ENCODE measurements at places on chromosomes 4 and X.

DNA sequence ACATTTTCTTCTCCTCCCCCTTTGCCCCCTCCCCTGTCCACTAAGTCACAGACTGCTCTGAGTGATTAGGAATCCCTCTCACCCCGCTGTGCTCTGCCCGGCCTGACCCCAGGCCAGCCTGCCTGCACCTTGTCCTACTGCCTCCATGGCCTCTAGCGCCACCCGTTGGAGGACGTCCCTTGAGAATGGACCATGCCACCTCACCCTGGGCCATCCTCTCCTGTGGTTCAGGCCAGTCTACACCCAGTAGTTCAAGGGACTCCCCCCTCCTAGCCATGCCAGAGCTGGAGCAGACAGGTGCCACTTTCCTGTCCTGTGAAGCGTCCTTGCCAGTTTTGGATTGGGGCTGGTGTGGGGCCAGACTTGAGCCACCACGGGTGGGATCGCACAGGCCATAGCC, 9.7 kb upstream of the IRAK1 start:
- no peak for DNase-seq

- no peak for DNase-seq
Observed at GRCh38 chr4:140626661-140627376, 58.1 kb upstream of the UCP1 start.

- no peak for DNase-seq
Observed at GRCh38 chrX:55008571-55009358, 8.6 kb downstream of the APEX2 start.

DNA sequence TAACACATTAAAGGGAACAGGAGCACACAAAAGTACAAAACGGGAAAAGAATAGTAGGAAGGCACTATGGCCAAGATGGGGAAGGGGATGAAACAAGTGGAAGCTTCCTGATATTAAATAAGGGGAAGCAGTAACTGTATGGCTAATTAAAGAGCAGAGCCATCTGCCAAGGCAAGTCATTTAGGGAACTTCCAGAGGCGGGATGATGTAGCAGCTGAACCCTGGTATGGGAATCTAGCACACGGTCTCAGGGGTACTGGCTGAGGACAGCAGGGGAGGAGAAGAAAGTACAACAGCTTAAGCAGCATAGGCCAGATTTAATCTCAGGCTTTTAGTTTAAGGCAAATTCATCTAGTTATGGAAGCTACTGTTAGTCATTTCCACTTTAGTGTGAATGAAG, 59.1 kb downstream of the IGFBP7 start:
- DNase-seq, result no peak

- no peak for DNase-seq
Observed at GRCh38 chr4:98170035-98170434, 26.8 kb upstream of the STPG2 start.

DNA sequence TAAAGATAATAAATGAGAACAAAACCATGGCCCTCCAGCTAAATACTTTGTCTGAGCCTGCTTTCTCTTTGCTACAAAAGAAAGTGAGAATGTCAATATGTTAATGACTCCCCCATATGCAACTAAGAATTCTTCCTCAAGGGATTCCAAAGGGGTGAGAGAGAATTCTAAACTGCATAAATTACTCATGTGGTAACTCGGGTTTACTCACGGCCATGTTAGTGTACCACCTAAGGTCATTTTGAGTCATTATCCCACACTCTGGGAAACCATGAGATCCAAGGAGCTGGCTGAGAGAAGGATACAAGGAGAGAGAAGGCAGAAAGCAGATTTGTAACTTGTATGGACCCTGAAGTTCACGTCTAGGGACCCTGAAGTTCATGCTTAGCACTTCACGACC, 190.3 kb downstream of the DHX15 start:
- DNase-seq, result peak; percentile 43

GRCh38 chr4:6561706-6562371, 13.2 kb upstream of the MAN2B2 start:
- DNase-seq, result no peak

DNA sequence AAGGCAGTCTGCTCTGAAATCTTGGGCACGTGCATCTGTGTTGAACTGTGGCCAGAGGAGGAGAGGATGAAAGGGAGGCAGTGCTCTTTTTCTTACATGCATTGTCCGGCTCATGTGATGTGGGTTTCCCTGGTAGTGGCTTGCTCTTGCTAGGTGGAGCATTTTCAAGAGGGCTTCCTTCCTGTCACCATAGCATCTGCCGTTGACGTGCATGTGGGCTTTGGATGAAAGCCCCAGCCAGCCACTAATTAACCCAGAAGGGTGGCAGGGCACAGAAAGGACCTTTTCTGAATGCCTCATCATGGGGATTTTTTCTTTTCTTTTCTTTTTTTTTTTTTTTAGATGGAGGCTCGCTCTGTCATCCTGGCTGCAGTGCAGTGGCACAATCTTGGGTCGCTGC, 121.3 kb downstream of the GPR143 start:
- DNase-seq, result no peak

GRCh38 chr4:26807330-26807729, 53.3 kb upstream of the STIM2 start:
- DNase-seq, result no peak

- no peak for DNase-seq
Observed at GRCh38 chrX:97494756-97495372, 611.2 kb downstream of the RPA4 start.

GRCh38 chr4:20960291-20960690, 260.0 kb downstream of the PACRGL start:
- no peak for DNase-seq

DNA sequence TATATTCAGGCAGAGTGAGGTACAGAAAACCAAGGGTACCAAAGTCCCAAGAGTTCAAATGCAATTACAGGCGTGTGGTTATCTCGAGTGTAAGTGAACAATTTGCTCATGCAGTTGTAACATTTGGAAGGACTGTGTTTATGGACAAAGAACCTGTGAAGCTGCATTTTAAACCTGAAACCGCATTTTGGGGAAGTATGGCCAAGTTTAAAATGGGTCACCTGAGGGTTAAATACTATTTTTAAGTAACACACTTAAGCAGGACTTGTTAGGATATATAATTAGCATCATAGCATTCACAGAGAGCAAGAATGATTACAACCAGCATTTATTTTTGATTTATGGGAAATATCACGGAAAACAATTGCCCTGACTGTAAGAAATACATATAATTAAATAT, 79.1 kb upstream of the LCORL start:
- DNase-seq, result no peak

DNA sequence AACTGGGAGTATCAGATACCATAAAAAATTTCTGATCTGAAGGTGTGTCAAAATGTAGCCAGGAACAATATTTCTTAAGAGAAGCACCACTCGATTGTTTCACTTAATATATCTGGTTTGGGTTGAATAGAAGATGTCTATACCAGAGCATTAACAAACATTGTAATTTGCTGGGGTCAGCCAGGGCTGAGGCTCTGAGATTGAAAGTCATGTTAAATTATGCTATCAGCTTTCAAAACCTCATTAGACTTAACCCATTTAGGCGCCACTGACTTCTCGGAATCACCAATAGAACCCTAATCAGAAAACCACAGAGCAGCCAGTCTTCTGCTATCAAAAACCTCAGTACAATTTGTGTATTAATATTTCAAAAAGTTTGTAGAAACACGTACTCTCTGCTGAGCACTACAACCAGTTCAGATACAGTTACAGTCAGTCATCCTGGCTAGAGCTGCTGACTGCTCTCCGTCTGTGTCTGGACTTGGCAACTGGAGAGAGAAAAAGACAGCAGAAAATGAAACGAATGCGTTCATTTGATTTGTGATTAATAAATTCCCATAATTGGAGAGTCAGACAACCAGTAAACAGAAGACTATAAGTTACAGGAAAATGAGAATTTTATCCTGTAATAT, 848.6 kb upstream of the PABPC4L start:
- no peak for DNase-seq

DNA sequence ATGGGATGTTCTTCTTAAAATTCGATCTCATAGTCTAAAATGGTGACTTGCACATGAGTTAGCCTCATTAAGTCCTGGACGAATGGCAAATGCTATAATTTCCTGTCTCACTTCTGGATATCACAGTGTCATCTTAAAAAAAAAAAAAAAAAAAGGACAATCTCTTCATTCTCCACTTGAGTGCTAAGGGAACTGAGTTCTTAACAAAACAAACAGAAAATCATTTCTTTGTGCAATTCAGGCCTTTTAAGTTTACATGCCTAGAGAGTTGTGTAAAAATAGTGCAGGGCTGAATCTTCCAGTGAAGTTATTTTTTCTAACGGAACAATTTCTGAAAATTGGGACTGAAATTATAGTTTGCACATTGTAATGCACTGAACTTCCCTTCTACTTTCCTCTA, 122.8 kb upstream of the FAT1 start:
- no peak for DNase-seq

DNA sequence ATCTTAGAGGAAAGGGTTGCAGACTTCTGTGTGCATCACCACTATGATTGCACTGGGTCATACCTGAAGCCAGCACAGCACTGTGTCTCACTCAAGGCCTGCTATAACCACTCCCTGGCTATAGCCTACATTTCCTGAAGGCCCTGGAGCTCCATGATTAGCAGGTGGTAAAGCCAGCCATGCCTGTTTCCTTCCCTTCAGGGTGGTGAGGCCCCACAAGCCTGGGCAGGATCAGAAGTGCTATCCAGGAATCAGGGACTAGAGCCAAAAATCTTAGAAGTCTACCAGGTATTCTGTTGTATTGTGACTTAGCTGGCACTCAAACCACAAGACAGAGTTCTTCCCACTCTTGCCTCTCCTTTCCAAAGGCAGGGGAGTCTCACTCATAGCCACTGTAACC, 734.6 kb downstream of the GLUD2 start:
- no peak for DNase-seq

GRCh38 chr4:76000279-76000678, 7.0 kb downstream of the CXCL9 start:
- DNase-seq, result no peak

DNA sequence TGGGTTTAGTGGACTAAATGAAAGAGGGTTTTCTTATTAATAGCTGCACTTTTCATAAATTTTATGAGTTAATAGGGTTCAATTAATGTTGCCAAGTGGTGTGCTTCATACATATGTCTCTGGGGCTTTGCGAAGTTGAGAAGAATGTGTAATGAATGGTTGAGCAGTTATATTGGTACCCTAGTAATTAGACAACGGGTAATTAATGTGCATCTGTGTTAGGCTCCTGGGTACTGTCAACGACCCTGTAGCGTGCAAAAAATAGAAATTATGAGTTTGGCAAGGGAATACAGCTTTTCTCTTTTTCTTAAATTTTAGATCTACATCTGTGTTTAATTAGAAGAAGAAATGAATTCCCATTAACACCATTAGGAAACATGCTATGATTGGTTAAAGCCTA, 1027.7 kb downstream of the ARAP2 start:
- no peak for DNase-seq

DNA sequence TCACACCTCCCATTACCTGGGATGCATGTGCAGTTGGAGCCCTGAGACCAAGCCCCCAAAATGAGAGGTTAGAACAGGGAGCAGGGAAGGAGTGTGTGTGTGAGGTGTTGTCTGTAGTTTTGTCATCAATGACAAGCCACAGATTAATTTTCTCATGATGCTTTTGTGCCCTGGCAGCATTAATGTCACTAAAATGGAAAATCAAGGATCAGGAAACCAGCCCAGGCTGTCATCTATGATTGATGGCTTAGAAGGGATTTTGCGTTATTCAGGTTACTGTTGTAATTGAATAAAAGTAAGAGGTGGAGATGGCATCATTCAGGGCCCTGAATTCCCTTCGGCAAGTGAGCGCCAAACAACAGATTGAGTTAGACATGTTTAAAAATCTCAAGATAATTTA, 130.5 kb upstream of the C1QTNF7 start:
- no peak for DNase-seq

DNA sequence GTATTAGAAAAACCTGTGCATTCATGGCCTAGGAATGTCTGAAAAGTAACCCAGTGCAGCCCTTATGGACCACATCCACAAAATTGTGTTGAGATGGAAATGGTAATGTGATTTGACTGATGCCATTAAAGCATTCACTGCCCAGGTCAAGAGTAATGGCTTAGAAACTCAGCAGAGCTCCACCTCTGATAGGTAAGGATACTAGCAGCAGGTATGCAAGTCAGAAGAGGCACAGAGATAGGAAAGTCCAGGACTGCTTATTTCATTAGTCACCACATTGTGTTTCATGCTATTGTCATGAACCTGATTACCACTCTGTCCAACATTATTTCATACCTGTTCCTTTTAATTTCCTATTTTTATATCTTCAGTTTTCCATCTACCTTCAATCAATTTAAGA, 2042.2 kb downstream of the ARAP2 start:
- no peak for DNase-seq

DNA sequence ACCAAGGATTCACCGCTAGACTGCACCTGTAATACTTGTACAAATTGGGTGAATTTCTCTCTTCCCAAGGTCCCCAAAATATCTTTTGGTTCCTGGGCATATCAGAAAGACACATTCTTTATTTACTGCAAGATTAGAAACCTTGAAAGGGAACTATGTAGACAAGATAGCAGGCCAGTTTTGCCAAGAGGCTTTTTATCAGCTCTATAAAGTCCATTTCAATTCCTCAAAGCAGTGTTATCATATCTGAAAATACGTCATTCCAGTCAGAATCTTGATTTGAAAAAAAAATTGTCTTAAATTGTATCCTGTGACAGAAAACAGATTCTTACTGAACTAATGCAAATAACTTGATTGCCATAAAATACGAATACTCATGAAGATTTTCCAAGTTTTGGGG, 37.0 kb upstream of the NSG1 start:
- no peak for DNase-seq

DNA sequence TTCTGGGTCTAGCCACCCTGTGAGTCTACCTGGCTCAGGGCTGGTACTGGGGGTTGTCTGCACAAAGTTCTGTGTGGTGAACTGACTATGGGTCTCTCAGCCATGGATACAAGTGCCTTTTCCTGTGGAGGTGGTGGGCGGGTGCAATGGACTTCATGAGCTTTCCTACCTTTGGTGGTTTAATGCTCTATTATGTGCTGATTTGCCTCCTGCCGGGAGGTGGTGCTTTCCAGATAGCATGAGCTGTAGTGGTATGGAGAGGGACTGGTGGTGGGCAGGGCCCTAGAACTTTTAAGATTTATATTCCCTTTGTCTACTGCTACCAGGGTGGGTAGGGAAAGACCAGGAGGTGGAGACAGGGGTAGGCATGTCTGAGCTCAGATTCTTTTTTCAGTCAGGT, 48.0 kb downstream of the PBDC1 start:
- no peak for DNase-seq

DNA sequence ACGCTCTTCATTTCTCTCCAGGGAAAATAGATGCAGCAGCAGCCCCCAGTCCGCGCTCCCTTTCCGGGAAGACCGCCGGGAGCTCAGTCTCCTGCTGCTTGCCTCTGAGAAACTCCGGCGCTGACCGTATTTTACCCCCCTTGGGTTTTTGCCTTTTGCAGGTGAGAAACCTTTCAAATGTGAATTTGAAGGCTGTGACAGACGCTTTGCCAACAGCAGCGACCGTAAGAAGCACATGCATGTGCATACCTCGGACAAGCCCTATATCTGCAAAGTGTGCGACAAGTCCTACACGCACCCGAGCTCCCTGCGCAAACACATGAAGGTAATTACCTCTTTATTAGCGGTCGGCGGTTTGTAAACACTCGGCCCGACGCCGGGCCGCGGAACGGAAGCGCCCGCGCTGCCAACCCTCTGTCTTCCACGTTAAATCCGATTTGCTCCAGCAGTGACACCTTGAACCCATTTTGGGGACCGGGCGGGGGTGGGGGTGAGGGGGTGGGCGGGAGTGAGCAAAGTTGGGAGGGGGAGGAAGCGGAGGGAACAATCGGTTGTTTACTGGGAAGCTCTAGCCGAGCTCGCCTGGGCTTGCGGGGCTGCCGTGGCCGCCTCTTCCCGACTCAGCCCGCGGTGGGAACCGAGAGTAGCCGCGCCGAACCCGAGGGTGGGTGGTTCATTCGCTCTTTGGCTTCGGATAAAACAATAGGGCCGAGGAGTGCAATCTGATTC, 3.0 kb downstream of the ZIC3 start:
- no peak for DNase-seq
